GM12865 (cell line): ENCODE measurements at places on chromosomes 2 and 18.

DNA sequence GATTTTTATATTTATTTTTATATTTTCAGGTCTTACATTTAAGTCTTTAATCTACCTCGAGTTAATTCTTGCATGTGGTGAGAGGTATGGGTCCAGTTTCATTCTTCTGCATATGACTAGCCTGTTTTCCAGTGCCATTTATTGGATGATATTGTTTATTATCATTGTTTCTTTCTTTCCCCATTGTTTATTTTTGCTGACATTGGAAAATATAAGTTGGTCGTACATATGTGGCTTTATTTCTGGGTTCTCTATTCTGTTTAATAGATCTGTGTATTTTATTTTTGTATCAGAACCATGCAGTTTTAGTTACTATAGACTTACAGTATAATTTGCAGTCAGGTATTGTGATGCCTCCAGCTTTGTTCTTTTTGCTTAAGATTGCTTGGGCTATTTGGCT lies 113.4 kb upstream of the VWC2L start:
- DNase-seq, result no peak

GRCh38 chr2:145339646-145340045 lies 819.7 kb upstream of the ZEB2 start:
- no peak for DNase-seq

- no peak for DNase-seq
Observed at GRCh38 chr2:64837116-64837731, 152.0 kb upstream of the SLC1A4 start.

DNA sequence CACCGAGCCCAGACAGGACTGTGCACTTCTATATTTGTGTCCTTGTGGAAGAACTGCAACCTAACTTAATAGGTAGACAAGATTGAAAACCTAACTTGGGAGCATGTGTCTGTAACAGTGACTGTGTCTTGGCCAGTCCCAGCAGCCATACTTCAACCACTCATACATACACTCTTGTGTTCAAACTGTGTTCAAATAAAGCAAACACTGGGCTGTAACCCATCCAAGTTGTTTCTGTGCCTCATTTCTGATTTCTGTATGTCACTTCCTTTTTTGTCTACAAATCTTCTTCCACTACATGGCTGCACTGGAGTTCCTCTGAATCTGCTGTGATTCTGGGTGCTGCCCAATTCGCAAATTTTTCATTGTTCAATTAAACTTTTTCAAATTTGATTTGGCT lies 31.0 kb downstream of the MSGN1 start:
- no peak for DNase-seq

DNA sequence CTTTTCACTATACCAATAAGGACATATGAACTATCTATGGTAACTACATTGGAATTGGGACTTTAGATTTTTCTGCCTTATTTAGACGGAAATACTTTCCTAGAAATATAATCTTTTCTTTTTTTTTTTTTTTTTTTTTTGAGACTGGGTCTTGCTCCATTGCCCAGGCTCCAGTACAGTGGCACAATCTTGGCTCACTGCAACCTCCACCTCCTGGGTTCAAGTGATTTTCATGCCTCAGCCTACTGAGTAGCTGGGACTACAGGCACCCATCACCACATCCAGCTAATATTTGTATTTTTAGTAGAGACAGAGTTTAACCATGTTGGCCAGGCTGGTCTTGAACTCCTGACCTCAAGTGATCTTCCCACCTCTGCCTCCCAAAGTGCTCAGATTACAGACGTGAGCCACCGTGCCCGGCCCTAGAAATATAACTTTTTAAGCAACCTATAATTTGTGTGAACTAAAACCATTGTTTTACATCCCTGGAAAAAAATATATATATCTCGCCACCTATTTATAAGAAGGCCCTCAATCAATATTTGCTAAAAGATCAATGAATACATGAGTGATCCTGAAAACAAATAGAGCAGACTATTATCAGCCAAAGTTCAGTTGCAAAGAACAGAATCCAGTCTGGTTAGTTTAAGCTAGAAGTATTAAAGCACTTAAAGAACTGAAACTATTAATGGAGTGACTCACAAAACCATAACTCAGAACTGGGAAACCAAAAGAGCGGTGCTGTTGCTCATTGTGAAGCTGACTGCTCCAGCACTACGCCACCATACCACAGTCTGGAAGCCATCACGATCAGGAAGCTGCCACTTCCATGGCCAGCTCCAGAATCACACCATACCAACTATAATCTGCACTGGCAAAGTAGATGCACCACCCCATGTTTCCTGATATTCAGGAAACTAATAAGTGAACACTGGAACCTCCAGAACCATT lies 8.4 kb upstream of the HNRNPLL start:
- peak; percentile 85 for DNase-seq

- DNase-seq, result peak; percentile 50
Observed at GRCh38 chr18:51767293-51767692, 569.8 kb upstream of the MEX3C start.

DNA sequence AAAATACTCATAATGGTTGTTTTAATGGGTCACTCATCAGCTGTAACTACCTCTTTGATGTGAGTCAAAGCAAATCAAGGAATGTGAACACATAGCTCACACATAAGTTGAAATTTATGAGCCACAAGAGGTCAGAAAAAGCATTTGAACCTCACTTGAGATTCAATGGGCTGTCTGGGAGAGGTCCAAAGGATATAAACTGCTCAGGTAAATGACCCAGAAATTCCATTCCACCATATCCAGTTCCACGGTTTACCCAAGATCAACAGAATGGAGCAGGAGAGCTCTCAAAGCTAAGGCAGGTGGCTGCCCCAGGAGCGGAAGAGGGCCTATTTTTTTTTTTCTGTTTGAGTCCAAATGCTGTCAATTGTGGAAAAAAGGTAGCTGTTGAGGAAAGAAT lies 464.1 kb downstream of the TNS1 start:
- no peak for DNase-seq

DNA sequence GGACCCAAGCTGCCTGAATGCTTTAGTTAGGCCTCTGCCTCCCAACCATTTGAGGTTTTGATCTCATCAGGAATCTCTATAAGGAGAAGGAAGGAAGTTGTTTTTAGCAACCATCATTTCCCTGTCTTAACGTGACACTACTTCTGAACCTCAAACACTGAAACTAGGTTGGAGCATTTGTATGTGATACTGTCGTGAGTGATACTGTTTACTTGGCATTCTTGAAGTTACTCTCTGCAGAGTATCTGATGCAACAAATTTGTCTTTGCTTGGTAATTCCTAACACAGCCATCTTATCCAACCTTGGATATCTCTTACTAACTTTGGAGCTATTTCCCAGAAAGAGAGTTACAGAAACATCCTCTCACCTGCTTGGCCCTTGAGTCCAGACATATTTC lies 22.1 kb downstream of the TTLL4 start:
- DNase-seq, result no peak

GRCh38 chr2:26336719-26337118 lies 9.2 kb upstream of the SELENOI start:
- DNase-seq, result no peak

- no peak for DNase-seq
Observed at GRCh38 chr2:105432749-105433148, 33.9 kb upstream of the FHL2 start.

DNA sequence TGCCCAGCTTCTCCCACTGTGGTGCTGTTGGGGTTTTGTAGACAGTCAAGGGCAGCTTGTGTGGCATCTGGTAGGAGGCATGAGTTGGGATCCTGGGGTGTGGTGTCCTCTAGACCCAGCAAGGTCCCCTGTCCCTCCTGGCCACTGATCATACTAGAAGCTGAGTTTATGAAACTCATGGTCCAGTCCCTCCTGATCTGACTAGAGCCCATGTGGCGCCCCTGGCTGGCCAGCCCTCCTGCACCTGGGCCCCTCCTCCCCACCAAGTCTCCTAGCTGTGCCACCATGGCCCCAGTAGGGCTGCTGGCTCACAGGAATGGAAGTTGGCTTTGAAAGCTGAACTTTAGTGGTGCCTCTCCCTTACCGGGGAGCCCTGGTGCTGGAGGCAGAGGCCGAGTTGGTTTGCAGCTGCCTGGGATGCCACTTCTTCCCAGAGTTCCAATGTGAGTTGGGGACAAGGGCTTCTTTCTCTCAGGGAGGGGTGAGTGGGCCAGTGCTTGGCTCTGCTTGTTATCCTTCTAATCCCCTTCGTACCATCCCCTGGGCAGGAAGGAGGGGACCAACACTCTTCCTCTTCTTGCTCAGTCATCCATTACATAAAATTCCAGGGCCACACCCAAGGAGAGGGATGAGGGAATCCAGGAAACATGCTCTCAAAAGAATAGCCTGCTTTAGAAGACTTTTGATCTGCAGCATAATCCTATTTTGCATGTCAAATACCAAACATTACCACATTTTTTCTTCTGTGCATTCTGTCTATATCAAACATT lies 37.5 kb upstream of the HAAO start:
- no peak for DNase-seq

DNA sequence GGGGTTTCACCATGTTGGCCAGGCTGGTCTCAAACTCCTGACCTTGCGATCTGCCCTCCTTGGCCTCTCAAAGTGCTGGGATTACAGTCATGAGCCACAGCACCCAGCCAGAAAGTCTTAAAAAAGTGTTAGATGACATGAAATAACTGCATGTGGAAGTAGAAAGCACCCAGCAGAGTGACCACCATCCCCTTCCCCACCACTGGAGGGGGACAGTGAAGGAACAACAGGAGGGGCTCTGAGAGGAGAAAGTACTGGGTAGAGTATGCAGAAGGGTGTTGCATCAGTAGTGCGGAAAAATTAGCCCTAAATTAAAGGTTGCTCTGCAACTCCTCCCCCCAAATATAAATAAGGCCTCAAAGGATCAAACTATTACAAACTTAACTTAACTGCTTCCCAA lies 230.5 kb downstream of the ZNF521 start:
- DNase-seq, result no peak

DNA sequence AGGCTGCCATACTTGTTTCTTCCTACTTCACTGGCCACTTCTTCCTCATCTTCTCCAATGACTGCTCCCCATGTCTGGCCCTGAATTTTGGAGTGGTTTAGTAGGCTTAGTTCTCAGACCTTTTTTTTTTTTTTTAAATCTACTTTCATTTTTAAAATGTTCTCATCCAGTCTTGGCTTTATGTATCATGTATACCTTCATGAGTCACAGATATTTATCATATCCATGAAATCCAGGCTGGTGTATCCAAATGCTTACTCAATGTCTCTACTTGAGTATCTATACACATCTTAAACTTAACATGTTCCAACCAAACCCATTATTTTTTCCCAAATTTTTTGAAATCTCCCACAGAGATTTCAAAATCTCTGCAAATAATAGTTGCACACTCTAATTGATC lies 26.3 kb upstream of the CFAP36 start:
- no peak for DNase-seq

- DNase-seq, result no peak
Observed at GRCh38 chr2:48120112-48120511, 213.8 kb upstream of the FBXO11 start.

- no peak for DNase-seq
Observed at GRCh38 chr2:129074298-129074920, 755.7 kb upstream of the HS6ST1 start.

DNA sequence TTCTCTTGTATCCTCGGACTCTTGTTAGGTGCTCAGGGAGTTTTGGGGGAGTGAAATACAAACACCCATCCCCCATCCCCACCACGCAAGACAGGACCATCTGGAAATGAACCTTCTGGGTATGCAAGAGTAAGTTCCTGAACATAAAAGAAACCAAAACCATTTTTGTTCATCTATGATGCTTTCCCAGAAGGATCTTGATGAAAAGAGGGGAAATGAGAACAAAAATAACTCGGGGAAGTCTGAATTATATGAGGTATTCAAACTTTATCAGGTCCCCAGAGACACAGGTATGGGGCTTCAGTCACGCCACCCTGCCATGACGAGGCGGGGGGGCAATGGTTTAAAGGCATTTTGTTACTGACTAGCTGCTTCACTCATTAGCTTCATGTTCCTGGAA lies 68.6 kb upstream of the DNMT3A start:
- DNase-seq, result peak; percentile 66

- DNase-seq, result peak; percentile 60
Observed at GRCh38 chr2:217798743-217799562, 203.8 kb downstream of the TNS1 start.

GRCh38 chr2:159976527-159977160 lies 85.8 kb downstream of the PLA2R1 start:
- DNase-seq, result peak; percentile 28

DNA sequence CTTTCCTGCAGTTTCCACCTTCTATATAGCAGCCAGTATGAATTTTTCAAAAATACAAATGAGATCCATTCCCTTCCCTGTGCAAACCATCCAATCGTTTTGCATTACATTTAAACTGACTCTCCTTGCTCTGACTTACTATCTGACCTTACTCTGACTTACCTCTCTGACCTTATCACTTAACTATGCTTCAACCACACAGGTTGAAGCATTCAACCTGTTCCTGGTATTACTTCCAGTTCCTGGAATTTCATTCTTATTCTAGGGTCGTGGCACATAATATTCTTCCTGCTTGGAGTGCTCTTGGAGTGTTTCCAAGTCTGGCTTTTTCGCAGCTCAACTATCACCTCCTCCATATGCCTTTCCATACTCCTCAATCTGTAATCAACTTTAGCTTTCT lies 850.6 kb upstream of the CHAC2 start:
- no peak for DNase-seq

DNA sequence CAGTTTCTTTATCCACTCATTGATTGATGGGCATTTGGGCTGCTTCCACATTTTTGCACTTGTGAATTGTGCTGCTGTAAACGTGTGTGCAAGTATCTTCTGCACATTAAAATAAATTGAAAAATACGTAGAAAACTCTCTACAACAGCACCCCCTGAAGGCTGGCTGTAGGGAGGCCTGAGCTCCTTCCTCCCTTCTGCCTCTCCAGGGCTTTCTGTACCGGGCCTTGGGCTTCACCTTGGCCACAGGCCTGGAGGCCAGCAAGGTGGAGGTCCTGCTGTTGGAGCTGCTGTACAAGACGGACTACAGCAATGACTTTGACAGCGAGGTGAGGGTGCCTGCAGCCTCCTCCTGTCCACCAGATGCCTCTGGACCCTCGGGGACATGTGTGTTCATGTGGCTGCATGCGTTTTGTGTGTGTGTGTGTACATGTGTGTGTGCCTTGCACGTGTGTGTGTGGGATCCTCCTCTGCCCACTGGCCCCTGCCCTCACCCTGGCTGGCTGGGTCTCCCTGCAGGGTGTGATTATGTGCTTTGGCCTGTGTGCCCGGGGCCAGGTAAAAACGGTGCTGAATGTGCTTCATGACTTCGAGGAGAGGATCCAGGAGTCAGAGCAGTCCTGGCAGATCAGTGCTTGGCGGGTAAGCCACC lies 29.2 kb downstream of the MROH2A start:
- DNase-seq, result no peak

- no peak for DNase-seq
Observed at GRCh38 chr2:107322416-107322815, 436.4 kb upstream of the ST6GAL2 start.

DNA sequence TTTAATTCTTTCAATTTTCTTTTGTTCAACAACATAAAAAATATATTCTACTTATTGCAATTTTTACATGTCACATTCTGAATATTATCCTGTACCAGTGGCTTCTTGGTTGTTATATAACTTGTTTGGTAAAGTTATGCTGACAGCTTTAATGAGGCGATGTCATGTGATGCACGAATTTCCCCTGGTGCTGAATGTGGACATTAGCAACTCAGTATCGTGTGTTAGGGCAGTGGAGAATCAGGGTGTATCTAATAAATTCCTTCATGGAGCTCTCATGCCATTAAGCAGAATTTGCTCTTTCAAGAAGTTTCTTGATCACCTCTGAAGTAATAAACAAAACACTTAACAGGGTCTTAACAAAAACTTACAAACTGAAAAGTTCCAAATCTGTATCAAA lies 99.6 kb upstream of the DNMT3A start:
- no peak for DNase-seq

GRCh38 chr18:811892-812375 lies at the start of gene YES1:
TSS of gene YES1 (minus strand) at chr18:812242. CDS start at chr18:756827, 55,415 bp downstream.
- peak; percentile 13 for DNase-seq
